ENCODE measurements at places on chromosomes 3 and 15. TPM values are rescaled to one million over a fixed set of nuclear protein-coding genes. Genes with fewer than 3 reads are reported as not detected.

Gene SLC41A3
- total RNA-seq = 30.7 TPM

Gene ECE2
- not detected for total RNA-seq

Gene GOLGA6B
- not detected for total RNA-seq

- H3K4me1 ChIP-seq = peaks cover 3% of the 10 kb centered on the region
- H3K27me3 ChIP-seq = no peaks in the 10 kb centered on the region
Measured at GRCh38 chr15:36738817-36739216, 159.4 kb downstream of the CDIN1 start.

GRCh38 chr3:24264748-24265158, 229.9 kb downstream of the THRB start:
- no peak overlapping the region for H3K27ac ChIP-seq
- no peaks in the 10 kb centered on the region for H3K4me1 ChIP-seq
- H3K36me3 ChIP-seq = no peaks in the 10 kb centered on the region
- H3K27me3 ChIP-seq = peaks cover 9% of the 10 kb centered on the region
- H3K4me3 ChIP-seq = no peak overlapping the region

DNA sequence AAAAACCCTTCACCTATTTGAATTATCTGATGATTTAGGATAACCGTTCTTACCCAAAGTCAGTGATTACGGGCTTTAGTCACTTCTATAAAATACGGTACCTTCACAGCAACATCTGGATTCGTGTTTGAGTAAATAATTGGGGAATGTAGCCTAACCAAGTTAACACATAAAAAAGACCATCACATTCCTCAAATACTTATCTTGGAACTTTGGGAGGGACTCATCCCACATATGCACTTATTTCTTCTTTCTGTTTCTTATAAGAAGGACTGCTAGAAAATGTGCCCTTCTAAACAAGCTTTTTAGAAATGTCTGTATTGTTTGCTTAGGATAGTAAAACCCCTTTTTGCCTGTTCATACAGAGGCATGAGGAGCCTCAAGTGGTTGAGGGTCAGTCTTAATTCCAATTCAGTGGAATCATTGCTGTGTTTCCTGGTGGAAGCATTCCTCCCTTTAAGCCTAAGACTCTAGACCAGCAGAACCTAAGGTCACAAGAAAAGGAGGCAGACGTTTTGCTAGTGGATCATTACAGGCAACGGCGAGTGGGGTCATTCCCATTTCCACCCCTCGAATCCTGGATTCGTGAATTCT, 67.5 kb downstream of the TMEM44 start:
- H3K36me3 ChIP-seq = no peaks in the 10 kb centered on the region
- DNase-seq = no peak
- H3K27me3 ChIP-seq = no peaks in the 10 kb centered on the region
- no peak overlapping the region for H3K4me3 ChIP-seq

DNA sequence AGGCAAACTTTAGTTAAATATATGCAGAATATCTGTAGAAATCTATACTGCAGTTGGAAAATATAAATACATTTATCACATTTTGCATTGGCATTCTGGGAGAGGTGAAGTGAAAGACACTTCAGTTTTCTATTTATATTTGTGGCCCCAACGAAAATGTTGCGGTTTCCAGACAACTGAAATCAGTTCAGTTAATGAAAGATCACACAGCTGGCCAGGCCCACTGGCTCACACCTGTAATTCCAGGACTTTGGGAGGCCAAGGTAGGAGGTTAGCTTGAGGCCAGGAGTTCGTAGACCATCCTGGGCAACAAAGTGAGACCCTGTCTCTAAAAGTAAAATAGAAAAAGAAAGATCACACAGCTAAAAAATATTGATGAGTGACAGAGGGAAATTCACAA, 11.9 kb upstream of the CLASP2 start:
- H3K36me3 ChIP-seq = no peaks in the 10 kb centered on the region
- no peaks in the 10 kb centered on the region for H3K4me1 ChIP-seq
- no peak overlapping the region for H3K4me3 ChIP-seq
- no peak for DNase-seq
- no peaks in the 10 kb centered on the region for H3K27me3 ChIP-seq
- H3K27ac ChIP-seq = no peak overlapping the region

DNA sequence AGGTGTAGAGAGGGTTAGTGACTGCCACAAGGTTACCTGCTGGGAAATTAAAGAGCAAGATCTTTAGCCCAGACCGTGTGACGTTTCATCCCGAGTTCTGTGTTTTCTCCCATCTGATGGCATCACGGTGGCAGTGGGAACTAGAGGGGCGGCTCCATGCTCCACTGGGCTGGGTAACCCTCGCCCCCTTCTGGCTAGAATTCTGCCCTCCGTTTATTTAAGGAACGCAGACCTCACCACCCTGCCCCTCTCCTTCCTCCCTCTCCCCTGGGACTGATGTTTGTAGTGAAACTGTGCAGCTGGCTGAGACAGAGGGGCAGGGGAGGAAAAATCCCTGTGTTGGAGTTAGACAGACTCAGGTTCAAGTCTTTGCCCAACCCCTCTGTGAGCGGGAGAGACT, 65.6 kb downstream of the ITGA11 start:
- H3K27me3 ChIP-seq = no peaks in the 10 kb centered on the region
- H3K27ac ChIP-seq = no peak overlapping the region
- no peak overlapping the region for H3K4me3 ChIP-seq
- H3K4me1 ChIP-seq = peaks cover 5% of the 10 kb centered on the region
- H3K36me3 ChIP-seq = no peaks in the 10 kb centered on the region

- no peak overlapping the region for H3K4me3 ChIP-seq
- H3K36me3 ChIP-seq = peaks cover under 1% of the 10 kb centered on the region
- H3K27ac ChIP-seq = no peak overlapping the region
- H3K4me1 ChIP-seq = peaks cover 25% of the 10 kb centered on the region
- no peak for DNase-seq
Measured at GRCh38 chr15:60390871-60391501, 6.8 kb downstream of the ANXA2 start.

DNA sequence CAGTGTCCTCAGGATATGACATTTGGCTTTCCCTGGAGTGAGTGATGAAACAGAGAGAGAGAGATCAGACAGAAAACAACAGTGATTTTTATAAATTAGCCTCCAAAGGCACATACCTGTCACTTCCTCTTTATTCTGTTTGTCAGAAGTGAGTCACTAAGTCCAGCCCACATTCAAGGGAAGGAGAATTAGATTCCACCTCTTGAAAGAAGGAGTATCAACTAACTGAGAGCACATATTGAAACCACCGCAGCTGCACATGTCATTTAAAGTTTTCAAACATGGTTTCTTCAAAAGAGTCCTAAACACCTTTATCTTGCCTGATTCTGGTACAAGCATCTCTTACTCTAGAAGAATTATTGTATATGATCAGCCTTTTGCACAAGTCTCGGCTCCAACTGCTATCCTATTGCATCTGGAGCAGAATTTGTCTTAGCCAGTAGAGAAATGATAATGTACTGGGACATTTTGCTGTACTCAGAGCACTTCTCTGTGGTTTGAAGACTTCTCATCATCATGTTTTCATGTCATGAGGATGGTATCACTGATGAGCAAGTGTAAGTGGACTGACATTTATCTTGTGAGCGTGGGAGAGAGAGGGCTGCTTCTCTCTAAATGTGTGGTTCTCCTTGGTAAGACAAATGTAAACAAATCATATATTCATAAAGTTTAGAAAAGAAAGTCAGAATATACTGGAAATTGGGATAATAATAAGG, 338.9 kb upstream of the CFAP20DC start:
- DNase-seq = no peak
- H3K27ac ChIP-seq = peak overlapping the region; percentile 97
- H3K27me3 ChIP-seq = no peaks in the 10 kb centered on the region
- peaks cover 34% of the 10 kb centered on the region for H3K36me3 ChIP-seq
